Body of pancreas (tissue), 4 donors: ENCODE measurements at places on chromosomes 4 and X. TPM values are rescaled to one million over a fixed set of nuclear protein-coding genes. Genes with fewer than 3 reads are reported as not detected.

PPARGC1A gene
- total RNA-seq, result 44.8 TPM

- no peaks in the 10 kb centered on the region for H3K36me3 ChIP-seq
- H3K27ac ChIP-seq, result no peak overlapping the region
- H3K4me1 ChIP-seq, result peaks cover 7% of the 10 kb centered on the region
- no peak for DNase-seq
- no peaks in the 10 kb centered on the region for H3K27me3 ChIP-seq
Measured at GRCh38 chr4:137532869-137533236, 559 bp upstream of the PCDH18 start.

DNA sequence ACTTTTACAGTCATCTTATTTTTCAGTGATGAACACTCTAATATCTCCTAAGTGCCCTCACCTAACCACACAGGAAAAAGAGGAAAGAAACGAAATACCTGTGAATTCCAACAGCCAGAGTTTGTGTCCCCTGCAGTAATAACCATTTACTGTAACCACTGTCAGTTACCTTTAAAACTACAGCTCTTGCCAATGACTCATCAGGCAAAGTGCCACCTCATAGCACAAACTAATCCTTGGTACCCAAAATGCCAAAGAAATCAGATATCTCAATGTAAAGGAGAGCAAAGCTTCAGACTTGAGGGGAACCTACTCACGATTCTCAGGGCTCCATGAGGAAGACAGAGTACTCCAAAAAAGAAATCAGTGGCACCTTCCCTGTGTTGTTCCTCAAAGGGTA is 146.5 kb downstream of the NDST3 start:
- no peak overlapping the region for H3K27ac ChIP-seq
- no peak overlapping the region for H3K4me3 ChIP-seq
- H3K27me3 ChIP-seq, result no peaks in the 10 kb centered on the region
- H3K36me3 ChIP-seq, result no peaks in the 10 kb centered on the region
- no peak for DNase-seq

CYLC1 gene
- not detected for total RNA-seq

DNA sequence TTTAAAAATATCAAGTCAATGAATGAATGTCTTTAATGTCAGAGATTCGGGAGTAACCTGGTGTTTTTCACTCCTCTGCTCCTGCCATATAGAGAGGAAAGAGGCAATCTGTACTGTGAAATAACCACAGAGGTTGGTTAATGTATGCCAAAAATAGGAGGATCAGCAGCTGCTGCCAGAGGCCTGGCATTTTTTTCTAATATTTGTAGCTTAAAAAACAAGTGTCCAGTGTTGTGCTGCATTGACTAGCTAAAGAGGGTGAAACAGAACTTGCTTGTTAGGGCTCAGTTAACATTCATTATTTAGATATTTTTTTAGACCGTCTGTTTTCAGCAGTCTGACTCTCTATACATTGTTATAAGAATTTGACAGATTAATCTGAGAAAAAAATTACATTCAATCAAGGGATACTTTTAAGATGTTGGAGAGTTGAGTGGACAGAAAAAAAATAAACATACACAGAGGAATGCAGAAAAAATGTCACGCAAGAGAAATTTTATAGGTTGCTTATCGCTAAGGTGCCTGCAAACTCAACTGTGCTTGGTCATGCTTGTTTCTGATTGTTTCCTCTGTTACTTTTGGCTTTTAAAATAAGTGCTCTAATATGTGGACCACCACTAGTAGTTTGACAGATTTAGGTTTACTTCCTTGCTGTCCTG is 392.3 kb upstream of the GALNT7 start:
- H3K4me1 ChIP-seq, result no peaks in the 10 kb centered on the region
- no peak overlapping the region for H3K27ac ChIP-seq
- H3K4me3 ChIP-seq, result no peak overlapping the region
- DNase-seq, result no peak
- H3K36me3 ChIP-seq, result no peaks in the 10 kb centered on the region

DNA sequence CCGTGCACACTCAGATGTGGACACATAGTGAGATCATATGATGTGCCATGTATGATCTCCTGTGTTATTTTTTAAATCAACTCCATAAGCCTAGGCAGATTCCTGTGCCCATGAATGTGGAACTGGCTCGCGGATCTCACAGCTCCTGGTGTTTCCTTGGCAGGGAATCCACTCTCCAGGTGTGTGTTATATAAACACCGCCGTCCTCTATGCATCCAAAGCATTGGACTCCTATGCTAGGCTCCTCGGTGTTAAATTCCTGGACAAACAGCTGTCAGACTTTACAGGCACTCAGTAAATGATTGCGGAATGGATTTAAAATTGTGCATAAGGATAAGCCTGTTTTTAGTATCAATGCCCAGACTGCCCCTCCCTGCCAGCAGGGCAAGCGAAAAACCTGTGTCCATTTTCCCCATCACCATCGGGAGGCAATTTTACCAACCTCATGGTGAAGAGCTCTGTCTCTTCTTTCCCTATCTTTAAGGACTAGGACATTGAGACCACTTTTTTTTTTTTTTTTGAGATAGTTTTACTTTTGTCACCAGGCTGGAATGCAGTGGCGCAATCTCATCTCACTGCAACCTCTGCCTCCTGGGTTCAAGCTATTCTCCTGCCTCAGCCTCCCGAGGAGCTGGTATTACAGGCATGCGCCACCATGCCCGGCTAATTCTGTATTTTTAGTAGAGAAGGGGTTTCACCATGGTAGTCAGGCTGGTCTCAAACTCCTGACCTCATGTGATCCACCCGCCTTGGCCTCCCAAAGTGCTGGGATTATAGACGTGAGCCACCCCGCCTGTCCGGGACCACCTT is 23.6 kb upstream of the GPR78 start:
- no peak for DNase-seq
- H3K4me3 ChIP-seq, result no peak overlapping the region
- H3K27me3 ChIP-seq, result no peaks in the 10 kb centered on the region
- no peaks in the 10 kb centered on the region for H3K4me1 ChIP-seq

ESX1 gene
- not detected for total RNA-seq

NPY2R gene
- total RNA-seq, result under 0.01 TPM

NUDT11 gene
- total RNA-seq, result 2.0 TPM

- no peaks in the 10 kb centered on the region for H3K36me3 ChIP-seq
- H3K27me3 ChIP-seq, result no peaks in the 10 kb centered on the region
- H3K4me3 ChIP-seq, result no peak overlapping the region
Measured at GRCh38 chr4:101761405-101761804, 29.1 kb upstream of the BANK1 start.

DNA sequence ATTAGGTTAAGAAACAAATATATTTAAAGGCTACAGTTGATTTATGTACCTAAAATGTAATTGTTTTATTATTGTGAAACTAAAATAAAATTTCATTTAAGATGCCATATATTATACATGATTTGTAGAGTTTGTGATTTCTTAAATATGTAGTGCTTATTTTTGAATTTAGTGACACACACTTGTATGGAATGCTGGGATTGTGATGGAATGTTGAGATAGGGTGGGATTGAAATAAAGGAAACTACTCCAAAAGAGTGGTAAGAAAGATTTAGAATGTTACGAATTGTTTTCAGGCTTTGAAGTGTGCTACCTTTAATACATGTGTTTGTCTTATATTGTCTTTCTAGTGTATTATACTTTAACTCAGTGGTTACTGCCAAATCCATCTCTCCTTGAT is 330.3 kb upstream of the PITX2 start:
- H3K4me1 ChIP-seq, result no peaks in the 10 kb centered on the region
- H3K36me3 ChIP-seq, result no peaks in the 10 kb centered on the region
- H3K4me3 ChIP-seq, result no peak overlapping the region
- H3K27me3 ChIP-seq, result no peaks in the 10 kb centered on the region

GRCh38 chrX:153769865-153770600 is 6.0 kb downstream of the PLXNB3 start:
- no peak overlapping the region for H3K4me3 ChIP-seq
- H3K27ac ChIP-seq, result no peak overlapping the region
- H3K27me3 ChIP-seq, result no peaks in the 10 kb centered on the region

TMEM255A gene
- not detected for total RNA-seq

DNA sequence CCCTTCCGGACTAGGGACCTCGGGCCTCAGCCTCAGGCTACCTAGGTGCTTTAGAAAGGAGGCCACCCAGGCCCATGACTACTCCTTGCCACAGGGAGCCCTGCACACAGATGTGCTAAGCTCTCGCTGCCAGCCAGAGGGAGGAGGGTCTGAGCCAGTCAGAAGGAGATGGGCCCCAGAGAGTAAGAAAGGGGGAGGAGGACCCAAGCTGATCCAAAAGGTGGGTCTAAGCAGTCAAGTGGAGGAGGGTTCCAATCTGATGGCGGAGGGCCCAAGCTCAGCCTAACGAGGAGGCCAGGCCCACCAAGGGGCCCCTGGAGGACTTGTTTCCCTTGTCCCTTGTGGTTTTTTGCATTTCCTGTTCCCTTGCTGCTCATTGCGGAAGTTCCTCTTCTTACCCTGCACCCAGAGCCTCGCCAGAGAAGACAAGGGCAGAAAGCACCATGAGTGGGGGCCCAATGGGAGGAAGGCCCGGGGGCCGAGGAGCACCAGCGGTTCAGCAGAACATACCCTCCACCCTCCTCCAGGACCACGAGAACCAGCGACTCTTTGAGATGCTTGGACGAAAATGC is at the start of gene WAS:
Gene WAS, plus strand, starts transcription at position 389 of the 572 bp plus-strand sequence. Its CDS starts 55 bp downstream, at position 444.
- DNase-seq, result no peak
- H3K4me1 ChIP-seq, result no peaks in the 10 kb centered on the region
- H3K36me3 ChIP-seq, result no peaks in the 10 kb centered on the region
- no peak within 1 kb of the TSS for H3K4me3 ChIP-seq

GRCh38 chrX:155169881-155170280 is 46.4 kb upstream of the VBP1 start:
- H3K4me1 ChIP-seq, result no peaks in the 10 kb centered on the region
- H3K27ac ChIP-seq, result no peak overlapping the region
- DNase-seq, result no peak
- no peak overlapping the region for H3K4me3 ChIP-seq
- no peaks in the 10 kb centered on the region for H3K36me3 ChIP-seq
- no peaks in the 10 kb centered on the region for H3K27me3 ChIP-seq

DNA sequence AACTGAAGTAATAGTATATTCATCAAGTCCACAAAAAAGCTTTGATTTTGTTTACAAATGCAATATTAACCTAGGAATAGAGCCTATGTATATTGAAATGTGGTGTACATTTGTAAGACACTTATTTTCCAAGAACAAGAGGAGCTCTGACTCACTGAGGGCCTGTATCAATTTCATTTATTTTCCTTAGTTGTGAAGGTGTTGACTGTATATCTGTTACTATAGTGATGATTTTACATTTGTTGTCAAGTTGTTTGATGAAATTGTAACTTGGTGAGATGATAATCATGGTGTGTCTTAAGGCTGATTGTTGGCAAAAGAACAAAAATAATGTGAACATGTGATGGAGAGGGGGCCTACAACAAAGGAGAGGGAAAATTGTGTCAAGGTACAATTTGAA is 274.9 kb upstream of the TEX13A start:
- H3K36me3 ChIP-seq, result no peaks in the 10 kb centered on the region
- no peak for DNase-seq
- no peak overlapping the region for H3K4me3 ChIP-seq
- no peaks in the 10 kb centered on the region for H3K27me3 ChIP-seq
- no peaks in the 10 kb centered on the region for H3K4me1 ChIP-seq

PDLIM3 gene
- total RNA-seq, result 40.2 TPM

DNA sequence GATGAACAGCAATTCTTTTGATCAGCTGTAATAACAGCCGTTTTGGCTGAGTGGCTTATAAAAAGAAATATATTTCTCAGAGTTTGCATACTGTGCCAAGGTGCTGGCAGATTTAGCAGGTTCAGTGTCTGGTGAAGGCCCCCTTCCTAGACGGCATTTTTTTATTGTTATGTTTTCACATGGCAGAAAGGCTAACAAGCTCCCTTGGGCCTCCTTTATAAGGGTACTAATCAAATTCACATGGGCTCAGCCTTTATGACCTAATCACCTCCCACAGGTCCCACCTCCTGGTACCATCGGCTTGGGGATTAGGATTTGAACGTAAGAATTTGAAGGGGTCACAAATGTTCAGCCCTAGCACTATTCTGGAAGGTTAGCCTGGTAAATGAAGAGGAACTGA is 431.9 kb downstream of the SPOCK3 start:
- no peaks in the 10 kb centered on the region for H3K36me3 ChIP-seq
- H3K27ac ChIP-seq, result no peak overlapping the region
- H3K27me3 ChIP-seq, result no peaks in the 10 kb centered on the region
- H3K4me3 ChIP-seq, result no peak overlapping the region
- H3K4me1 ChIP-seq, result no peaks in the 10 kb centered on the region

DNA sequence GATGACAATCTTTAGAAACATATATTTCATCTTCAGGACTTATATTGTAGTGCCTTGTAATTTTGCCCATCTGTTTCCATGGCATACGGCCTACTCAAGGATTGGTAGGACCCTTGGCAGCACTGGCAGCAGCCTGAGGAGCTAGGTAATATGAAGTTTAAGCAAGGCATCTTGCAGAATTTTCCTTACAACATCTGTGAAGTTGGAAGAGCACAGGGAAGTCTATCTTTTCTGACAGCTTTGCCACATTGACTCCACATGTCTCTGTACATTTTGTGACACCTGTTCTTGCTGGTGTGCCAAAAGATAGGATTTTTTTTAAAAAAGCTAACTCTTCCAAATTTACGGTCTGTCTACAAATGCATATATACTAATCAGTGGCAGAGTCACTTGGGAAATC is 1235.2 kb downstream of the PCDH7 start:
- no peak overlapping the region for H3K4me3 ChIP-seq
- no peaks in the 10 kb centered on the region for H3K4me1 ChIP-seq
- no peak for DNase-seq
- H3K36me3 ChIP-seq, result no peaks in the 10 kb centered on the region

MAGIX gene
- total RNA-seq, result 40.9 TPM

PNMA5 gene
- not detected for total RNA-seq

PLP1 gene
- total RNA-seq, result 0.78 TPM

DNA sequence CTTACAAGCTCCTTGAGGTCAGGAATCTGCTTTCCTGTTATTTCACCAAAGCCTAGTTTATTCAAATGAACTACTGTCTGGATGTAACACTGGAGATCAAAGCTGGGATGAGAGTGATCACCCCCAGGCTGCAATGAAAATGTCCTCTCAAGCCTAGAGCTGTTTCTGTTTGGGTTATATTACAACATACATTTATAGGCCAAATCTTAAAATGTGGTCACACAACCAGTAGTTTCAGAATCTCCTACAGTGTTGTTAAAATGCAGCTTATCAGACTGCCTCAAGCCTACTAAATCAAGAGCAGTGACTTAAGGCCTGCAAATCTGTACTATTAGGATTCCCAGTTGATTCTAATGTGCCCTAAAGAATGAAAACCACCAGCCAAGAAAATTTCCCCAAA is 207.5 kb downstream of the PAPSS1 start:
- no peaks in the 10 kb centered on the region for H3K36me3 ChIP-seq
- no peaks in the 10 kb centered on the region for H3K27me3 ChIP-seq
- no peak overlapping the region for H3K27ac ChIP-seq
- no peak for DNase-seq
- H3K4me1 ChIP-seq, result no peaks in the 10 kb centered on the region

- no peak overlapping the region for H3K4me3 ChIP-seq
- H3K27me3 ChIP-seq, result no peaks in the 10 kb centered on the region
- no peak for DNase-seq
- H3K4me1 ChIP-seq, result no peaks in the 10 kb centered on the region
- H3K27ac ChIP-seq, result no peak overlapping the region
Measured at GRCh38 chrX:30181353-30181752, 34.0 kb upstream of the MAGEB2 start.
